ENCODE measurements at places on chromosomes 5 and 9.

DNA sequence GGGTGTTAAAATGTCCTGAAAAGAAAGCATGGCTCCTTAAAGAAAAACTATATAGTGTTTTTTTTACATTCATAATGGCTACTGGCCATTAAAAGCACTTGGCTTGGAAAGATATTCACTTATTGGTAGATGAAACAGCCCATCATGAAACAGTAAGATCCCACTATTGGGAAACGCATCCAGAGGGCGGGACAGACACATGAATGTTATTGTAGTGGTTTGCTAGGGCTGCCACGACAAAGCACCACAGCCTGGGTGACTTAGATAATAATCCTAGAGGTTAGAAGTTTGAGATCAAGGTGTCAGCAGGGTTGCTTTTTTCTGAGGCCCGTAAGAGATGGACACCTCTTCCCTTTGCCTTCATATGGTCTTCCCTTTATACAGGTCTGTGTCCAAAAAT, 139.4 kb upstream of the ANKH start:
- DNase-seq: no peak

GRCh38 chr5:11164531-11165294, 403.7 kb upstream of the DAP start:
- DNase-seq: no peak

DNA sequence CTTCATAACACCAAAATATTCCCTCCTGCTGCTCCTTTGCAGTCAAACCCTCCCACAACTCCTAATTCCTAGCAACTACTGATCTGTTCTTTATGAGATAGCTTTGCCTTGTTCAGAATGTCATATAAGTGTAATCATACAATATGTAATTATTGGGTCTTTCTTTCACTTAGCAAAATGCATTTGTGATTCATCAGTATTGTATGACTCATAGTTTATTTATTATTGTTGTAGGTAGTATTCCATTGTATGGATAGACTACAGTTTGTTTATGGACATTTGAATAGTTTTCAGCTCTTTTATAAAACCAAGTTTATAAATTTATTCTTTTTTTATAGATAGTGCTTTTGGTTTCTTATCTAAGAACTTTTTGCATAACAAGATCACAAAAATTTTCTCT, 468.2 kb upstream of the KIF2A start:
- DNase-seq: no peak

DNA sequence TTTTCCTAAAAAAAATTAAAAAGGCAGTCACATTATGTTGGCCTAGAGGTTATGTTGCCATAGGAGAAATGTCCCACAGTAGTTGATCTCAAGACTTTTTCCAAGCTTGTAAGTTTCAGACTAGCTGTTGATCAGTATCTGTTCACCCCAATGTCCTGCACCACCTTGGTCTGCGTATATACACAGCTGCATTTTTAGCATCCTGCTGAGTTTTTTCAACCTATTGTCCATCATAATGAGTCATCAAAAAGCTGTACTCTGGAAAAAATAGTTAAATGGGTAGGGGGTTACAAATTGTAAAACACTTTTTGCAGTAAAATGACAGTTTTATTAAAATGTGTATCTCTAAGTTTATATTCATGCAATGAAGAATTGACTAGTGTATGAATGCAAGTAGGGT, 53.2 kb upstream of the TMEM171 start:
- DNase-seq: no peak

- DNase-seq: no peak
Measured at GRCh38 chr9:105541838-105542237, 16.1 kb upstream of the FKTN start.

GRCh38 chr5:154603953-154604679, 126.1 kb upstream of the HAND1 start:
- no peak for DNase-seq

DNA sequence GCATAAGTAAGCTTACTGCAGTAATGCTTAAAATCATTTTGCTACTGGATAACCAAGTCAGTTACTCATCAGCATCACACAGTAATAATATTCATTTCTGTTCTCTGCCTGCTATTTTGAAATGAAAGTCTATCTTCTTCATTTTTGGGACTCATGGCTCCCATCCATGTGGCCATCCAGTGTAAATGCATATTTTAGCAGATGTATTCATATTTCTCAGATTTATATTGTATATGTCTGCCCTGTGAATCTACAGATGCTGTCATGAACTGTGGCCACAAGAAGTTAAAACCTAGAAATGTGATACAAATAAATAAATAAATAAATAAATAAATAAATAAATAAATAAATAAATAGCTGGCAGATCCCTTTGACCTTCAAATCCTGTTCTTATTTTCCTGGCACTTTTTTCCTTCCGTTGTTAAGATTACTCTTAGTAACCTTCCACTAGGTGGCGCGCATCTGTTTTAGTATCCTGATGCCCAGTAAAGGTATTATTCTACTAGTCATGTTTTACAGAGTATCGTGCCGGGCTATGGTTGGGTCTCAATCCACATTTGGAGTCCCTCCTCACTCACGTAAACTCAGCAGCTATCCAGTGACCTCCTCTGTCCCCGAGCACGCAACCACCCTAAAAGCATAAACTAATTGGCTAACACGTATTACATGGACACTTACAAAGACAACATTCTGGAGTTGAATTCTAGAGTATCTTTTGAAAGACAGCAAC, 79.2 kb upstream of the IL7R start:
- DNase-seq: peak; percentile 77

DNA sequence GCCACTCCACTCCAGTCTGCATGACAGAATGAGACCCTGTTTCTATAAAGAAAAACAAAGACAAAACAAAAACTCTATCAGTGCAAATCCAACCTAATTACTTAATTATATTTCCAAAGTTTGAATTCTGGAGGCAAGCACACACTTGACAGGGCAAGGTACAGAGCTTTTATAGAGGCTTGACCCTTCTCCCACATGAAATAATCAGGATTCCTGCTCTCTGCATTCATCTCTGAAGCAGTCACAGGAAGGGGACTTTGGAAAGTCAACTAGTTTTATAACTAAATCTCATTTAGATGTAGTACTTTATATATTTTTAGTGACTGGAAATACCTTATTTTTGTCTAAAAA, 91.9 kb upstream of the CHD1 start:
- no peak for DNase-seq

- DNase-seq: no peak
Measured at GRCh38 chr5:143402017-143402552, 1.4 kb downstream of the NR3C1 start.

DNA sequence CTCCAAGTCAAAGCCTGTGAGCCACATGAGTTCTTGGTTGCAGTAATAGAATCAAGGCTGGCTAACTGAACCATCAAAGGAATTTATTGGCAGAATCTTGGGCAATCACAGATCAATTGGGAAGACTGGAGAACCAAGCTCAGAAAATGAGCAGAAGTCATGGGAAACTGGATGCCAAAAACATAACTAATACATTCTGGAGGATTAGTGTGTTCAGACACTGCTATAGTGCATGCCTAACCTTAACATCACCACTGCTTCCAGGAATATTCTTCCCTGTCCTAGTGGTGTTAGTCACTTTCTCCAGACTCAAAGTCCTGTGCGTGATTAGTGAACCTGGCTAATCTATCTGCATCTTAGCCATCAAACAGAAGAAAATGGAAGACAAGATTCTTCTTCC, 843.7 kb downstream of the EFNA5 start:
- no peak for DNase-seq

DNA sequence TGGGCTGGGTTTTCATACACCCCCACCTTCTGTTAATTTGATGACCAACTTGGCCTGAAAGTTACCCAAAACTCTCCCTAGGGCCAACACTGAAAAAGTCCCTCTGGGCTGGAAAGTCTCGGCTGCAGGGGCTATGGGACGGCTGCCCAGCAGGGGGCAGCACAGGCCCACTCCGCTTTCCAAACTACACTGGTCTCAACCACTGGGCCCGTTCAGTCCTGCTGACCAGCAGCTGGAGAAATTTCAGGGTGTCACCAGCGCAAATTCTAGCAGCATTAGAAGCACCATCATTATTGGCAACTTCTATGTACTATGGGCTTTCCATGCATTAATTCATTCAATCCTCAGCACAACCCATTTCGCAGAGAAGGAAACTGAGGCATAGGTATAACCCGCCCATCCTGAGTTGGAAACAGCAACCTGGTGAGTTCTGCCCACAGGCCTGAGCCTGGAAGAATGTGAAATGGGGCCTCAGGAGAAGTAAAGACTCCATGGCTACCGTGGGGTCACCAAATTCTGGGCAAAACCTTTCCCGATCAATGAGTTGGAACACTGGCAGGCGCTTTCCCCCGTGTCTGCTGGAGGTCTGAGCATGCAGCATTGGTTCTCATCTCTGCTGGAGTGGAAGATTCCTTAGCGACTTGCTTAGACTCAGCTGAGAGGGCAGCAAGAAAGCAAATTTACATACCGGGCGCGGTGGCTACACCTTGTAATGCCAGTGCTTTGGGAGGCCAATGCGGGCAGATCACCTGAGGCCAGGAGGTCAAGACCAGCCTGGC, 9.7 kb downstream of the ORM2 start:
- peak; percentile 65 for DNase-seq

DNA sequence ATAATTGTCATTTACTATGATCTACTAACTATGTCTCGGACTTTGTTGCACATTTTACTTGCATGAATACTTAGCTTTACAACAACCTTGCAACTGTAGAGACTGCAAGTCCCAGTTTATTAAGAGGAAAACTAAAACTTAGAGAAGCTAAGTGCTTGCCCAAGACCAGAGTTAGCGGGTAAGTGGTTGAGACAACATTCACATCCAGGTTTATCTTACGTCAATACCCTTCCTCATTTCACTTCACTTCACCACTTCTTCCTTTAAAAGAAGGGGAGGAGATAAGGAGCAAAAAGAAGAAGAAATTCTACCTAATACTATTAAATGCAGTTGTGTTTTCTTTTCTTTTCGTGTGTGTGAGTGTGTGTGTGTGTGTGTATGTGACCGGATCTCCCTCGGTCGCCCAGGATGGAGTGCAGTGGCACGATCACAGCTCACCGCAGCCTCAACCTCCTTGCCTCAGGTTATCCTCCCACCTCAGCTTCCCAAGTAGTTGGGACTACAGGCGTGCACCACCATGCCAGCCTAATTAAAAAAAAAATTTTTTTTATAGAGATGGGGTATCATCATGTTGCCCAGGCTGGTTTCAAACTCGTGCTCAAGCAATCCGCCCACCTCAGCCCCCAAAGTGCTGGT, 37.4 kb downstream of the MEGF9 start:
- no peak for DNase-seq

DNA sequence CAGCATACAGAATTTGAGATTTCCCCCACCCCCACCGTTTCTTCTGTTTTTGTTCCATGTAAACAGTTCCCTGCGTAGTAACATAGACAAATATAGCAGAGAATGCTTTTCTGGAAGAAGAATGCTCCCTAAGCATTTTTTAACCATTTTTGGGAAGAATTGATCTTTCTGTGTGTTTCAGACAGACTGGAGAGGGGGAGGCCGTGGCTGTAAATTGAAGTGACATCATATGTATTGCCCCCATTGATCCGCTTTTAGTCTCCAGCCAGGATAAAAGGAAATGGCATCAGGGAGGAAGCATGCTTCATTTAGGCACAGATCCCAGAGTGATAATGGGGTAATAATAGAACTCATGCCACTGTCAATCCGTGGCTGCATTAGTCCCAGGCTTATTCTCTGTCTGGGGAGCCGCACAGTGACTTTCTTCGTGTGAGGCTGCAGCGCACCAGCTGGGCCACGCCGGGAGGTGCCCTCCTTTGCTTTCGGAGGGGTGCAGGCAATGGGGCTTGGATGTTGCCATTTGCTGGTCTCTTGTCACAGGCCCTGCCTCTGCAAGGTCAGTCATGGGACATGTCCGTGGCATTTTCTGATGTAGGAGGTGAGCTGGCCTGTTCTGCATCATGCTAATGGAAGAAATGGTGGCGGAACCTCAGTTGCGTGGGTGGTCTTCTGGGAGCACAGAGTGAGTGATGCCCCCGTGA, 261.5 kb downstream of the FANCC start:
- DNase-seq: no peak

- DNase-seq: no peak
Measured at GRCh38 chr9:31824860-31825259, 559.6 kb upstream of the ACO1 start.

GRCh38 chr9:123753669-123754258, 176.2 kb downstream of the DENND1A start:
- DNase-seq: no peak

GRCh38 chr5:107466233-107466769, 204.4 kb downstream of the EFNA5 start:
- DNase-seq: no peak

- DNase-seq: no peak
Measured at GRCh38 chr5:42021923-42022322, 96.8 kb downstream of the FBXO4 start.

DNA sequence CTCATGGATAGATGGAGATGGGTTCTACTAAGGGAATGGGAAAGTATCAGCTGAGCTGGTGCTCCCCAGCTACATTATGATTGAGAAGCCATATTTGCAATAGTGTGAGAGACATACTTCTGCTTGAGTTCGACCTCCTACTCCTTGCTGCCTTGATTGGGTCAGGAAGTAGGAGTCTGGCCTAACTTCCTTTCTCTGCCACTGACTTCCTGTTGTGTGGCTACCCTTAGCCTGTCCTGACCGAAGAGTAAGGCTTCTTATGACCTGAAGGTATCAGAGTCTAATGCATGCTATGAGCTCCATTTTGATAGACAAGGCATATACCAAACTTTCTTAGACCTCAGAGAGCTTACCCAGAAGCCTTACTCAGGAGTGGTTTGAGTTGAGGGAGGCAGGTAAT, 53.9 kb downstream of the OSTF1 start:
- DNase-seq: no peak

DNA sequence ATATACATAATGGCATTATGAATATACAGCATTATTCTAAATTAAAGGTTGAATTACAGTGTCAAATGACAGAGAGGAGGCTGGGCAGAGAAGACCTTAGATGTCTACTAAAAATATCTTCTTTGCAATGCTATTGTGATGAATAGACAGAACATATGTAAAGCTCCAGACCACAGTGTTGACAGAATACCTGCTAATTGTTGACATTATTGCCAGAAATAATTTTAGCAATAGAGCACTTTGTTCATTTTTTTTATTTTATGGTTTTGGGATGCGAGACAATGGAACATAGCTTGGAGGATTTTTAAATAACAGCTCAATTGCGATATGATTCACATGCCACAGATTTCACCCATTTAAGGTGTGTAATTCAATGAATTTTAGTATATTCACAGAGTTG, 508.8 kb downstream of the PSAT1 start:
- DNase-seq: no peak

DNA sequence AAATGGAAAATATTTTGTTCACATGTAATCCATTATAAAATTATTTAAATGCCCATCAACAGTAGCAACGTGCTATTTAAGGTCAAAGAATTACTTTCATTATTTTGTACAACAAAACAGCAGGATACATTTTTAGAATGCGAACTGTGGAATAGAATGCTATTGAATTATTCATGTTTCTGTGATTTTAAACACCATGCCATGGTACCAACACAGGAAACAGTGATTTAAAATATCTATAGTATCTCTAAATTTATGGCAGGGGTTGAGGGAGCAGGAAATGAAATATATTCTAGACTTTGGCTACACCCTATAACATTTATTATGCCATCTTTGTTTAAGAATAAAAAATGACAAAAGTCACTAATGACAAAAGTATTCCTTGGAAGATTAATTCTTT, 62.4 kb downstream of the DROSHA start:
- DNase-seq: no peak

GRCh38 chr5:106397700-106398099, 1273.0 kb downstream of the EFNA5 start:
- no peak for DNase-seq

GRCh38 chr9:35954942-35955546, 2.9 kb downstream of the OR2S2 start:
- peak; percentile 84 for DNase-seq

Measured in NAMALWA (cell line).